ENCODE measurements at places on chromosomes 7 and 10. TPM values are rescaled to one million over a fixed set of nuclear protein-coding genes. Genes with fewer than 3 reads are reported as not detected.
A peak's percentile ranks its signal among the peaks of the same experiment; 100 is the strongest.

- no peak for DNase-seq
Observed at GRCh38 chr7:17067691-17068090, 185.9 kb upstream of the AGR3 start.

DNA sequence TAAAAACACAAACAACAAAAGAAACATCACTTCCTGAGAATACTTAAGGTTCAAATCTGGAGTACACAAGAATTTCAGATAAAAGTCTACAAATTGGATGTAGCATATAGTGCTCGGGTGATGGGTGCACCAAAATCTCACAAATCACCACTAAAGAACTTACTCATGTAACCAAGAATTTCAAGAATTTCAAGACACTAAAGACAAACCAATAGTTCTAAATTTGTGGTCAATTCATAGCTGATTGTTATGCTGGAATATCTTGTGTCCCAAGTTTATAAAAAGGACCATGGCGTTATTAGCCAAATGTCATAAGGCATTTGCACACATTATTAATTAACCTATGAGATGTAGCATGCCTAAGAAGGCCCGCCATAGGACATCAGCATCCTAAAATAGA lies 1204.1 kb upstream of the AUTS2 start:
- DNase-seq, result no peak

DNA sequence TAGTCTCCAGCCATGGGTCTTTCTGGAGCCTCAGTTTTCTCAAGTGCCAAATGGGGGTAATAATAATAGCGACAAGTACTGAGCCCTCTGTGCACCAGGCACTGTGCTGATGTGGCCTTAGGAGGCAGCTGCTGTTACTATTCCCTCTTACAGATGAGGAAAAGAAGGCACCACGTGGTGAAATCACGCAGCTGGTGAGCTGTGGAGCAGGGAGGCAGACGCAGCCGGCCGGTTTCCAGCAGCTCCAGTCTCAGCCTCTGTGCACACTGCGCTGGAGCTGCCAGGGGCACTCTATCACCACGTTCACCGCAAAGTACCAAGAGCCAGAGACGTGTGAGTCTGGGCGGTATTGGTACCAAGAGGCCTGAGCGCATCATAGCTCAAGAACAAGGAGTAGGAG lies 9.6 kb downstream of the PYROXD2 start:
- DNase-seq, result no peak

GRCh38 chr7:39827571-39827970 lies 122.5 kb upstream of the CDK13 start:
- DNase-seq, result no peak

- no peak for DNase-seq
Observed at GRCh38 chr7:127901895-127902703, 129.1 kb downstream of the LRRC4 start.

DNA sequence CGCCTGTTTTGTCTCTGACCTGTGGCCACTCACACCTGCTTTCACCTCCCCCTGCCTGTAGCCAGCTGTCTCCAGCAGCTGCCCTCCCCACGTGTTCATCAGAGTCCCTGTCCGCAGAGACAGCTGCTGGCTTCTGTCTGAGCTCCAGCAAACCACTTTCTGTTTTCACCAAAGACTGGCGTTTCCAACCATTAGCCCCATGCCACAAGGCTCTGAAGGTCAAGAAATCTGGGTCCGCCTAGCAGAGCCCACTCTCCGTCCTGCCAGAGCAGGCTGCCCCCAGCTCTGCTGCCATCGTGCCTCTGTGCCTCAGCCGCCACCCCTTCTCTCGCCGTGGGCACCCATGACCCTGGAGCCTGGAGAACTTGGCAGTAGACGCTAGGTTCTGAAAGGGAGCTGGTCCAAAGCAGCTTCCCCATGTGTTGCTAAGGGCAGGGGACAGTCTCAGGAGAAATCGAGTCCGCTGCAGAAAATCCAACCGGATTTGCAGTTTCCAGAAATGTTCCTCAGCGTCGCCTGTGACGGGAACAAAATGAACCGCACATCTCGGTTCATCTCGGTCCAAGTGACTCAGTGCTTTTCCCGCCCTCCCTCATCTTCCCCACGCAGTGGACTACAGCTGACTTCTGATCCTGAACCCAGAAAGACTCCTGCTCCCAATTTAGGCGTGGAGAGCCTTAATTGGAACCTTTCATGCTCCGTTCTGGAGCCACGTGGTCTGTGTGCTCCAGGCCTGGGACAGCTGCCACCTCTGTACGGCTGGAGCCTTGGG lies 28.0 kb downstream of the TMEM120A start:
- peak; percentile 50 for DNase-seq

DNA sequence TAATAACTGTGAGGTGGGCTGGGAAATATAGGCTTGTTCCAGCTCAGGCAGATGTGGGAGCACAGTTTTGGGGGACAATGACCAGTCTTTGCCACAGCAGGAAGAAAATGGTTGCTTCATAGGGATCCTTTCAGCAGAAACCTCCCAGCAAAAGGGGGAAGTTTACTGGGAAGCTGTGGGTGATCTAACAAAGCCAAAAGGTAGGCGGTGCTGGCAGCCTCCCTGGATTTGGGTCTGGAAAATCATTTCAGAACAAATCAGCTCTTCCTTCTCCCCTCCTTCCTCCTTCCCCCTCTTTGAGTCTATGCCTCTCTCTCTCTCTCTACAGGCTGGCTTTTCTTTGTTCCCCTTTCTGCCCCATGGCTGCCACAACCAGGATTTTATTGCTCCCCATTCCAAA lies 16.2 kb downstream of the RPS24 start:
- no peak for DNase-seq

DNA sequence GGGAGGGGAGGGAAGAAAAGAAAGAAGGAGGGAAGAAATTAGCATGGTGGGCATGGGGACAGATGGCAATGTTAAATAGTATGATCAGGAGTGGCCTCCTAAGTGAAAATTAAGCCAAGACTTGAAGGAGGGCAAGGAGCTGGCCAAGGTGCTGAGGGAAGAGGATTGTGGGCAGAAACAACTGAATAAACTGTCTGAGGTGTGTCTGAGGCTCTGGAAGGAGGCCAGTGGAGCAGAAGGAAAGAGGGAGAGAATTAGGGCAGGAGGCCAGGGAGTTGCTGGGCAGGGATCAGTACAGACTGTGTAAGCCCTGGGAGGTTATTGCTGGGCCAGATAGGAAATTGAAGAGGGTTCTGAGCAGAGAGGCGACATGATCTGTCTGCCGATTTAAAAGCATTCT lies 40.6 kb upstream of the VKORC1L1 start:
- DNase-seq, result peak; percentile 25

DNA sequence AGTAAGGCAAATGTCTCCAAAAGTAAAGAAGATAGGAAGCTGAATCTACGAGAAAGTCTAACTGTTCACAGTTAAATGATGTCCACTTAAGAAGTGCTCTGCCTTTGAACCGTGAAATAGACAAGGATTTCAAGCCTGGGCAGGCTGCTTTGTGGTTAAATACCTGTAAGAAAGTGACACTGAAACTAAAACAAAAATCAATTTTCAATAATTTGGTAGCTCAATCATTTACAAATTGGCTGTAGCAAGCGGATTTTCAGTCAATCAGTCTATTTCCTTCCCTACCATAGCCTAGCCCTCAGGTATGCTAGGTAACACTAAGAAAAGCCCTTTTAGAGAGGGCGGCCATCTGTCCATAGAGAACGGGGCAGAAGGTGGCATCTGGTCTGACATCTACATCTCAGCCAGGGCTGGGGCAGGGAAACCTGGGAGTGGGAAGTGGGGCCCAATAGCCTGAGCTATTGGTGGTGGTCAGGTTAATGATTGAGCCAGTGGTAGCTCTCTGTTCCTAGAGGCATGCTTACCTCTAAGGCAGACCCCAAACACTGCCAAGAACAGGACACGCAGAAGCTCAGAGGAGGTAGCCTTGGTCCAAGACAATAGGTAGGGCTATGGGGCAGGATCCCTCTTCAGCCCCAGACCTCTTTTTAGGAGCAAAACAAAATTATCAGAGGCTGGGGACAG lies 223.2 kb downstream of the CCSER2 start:
- no peak for DNase-seq

Gene NMT2
- 23.3 TPM for total RNA-seq

- DNase-seq, result no peak
Observed at GRCh38 chr7:152006336-152006735, 19.1 kb upstream of the GALNT11 start.

DNA sequence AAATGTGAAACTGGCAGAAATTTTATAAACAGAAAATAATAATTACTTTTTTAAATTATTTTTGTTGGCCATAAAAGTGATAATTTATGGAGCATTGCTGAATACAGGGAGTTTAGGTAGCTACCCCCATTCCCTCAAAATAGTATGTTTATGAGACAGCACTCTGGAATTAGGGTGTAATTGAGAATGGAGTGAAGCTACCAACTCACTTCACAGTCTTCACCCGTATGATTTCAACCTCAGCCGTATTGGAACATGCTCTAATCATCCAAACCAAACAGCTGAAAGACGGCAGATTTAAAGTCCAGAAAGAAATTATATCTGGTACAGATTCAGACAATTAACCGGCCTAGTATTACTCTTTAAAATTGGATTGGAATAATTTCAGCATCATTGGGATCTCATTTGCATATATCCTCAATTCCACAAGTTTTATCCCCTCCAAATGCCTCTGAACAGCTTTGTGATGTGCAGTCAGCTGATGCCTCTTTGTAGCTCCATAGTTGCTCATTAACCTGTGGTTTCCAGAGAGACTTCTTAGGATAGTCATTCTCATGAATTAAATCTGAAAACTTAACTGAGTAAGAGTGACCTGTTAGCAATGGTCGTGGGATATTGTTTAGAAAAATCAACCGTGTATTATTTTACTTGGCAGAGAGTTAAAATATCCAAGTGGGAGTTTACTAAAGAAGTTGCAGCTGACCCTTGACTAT lies 59.1 kb upstream of the GJD4 start:
- DNase-seq, result no peak

- peak; percentile 29 for DNase-seq
Observed at GRCh38 chr10:113020838-113021237, 70.8 kb downstream of the TCF7L2 start.

Gene HYAL4
- total RNA-seq, result not detected

Gene TBATA
- total RNA-seq, result not detected

DNA sequence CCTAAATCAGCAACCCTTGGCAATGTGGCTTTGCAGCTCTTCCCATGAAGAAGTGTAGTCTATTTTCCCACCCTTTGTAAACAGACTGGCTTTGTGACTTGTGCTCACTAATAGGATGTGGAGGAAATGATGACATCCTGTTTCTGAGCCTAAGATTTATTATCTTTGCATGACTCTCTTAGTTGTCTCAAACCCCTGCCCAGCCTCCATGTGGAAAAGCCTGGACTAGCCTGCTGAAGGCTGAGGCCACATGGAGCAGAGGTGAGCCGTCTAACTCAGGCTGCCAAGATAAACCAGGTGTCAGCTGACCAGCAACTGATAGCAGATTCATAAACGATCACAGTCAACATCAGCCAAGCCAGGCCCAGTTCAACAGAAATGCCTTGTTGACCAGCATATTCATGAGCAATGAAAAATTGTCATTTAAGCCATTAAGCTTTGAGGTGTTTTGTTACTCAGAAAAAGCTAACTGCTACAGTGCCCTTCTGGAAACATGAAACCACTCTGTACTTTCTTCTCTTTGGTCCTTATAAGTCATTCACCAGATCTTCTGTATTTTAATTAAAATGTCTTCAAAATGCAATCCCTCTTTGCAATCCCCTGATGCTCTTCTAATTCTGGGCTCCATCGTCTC lies 586.3 kb upstream of the ANKRD30A start:
- peak; percentile 56 for DNase-seq

DNA sequence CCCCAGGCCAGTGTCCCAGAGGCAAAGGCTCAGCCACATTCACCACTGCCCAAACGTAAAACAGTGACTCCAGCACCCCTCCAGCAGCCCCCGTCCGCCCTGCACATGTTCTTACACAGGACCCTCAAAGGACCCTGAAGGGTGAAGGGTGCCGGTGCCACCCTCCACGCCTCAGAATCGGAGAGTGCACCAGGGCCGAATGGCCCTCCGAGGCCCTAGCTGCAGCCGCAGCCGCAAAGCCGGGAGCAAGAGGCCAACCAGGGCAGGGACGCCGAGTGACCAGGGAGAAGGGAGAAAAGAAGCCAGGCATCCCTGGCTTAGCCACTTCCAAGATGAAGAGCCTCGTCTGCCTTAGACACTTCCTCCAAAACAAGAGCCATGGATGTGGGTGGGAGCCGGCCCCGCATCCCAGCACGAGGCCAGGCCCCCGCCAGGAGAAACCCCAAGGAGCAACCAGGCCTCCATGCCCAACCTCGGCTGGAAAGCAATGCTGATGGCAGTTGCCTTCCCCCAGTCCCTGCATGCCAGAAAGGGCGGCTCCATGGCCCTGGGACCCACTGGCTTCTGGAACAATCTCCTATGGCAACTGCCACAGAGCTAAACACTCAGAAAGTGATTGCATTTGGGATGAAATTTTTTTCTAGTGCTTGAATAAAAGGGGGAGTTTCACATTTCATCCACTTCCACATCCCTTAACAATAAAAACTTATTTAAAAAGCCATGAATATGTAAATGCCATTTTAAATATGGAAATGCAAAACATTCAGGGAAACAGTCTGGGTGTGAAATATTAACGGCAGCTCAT lies 92.3 kb downstream of the MAD1L1 start:
- no peak for DNase-seq

- no peak for DNase-seq
Observed at GRCh38 chr7:114502454-114503254, 88.0 kb downstream of the FOXP2 start.

Gene HOXA11
- not detected for total RNA-seq
